ENCODE measurements at places on chromosomes 7 and 10.
A peak's percentile ranks its signal among the peaks of the same experiment; 100 is the strongest.

DNA sequence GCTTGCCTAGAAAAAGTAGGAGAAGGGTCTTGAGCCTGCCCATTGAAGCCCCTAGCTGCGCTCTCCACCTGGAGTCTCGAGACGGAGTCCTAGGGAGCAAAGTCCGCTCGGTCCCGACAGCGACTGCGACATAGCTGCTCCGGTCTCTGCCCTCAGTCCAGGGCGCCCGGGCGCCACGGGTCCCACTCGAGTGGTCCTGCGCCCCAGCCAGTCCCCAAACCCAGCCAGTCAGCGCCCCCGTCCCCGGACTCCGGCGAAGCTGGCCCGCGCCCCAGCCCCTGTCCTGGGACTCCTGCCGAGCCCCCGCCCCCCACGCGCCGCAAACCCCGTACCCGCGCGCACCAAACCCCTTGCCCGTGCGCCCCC, 490 bp downstream of the TNS3 start:
- peak; percentile 54 for DNase-seq
- H3K4me1 ChIP-seq: peaks cover 3% of the 10 kb centered on the region
- no peak overlapping the region for H3K27ac ChIP-seq
- no peaks in the 10 kb centered on the region for H3K36me3 ChIP-seq

- no peaks in the 10 kb centered on the region for H3K4me1 ChIP-seq
- no peaks in the 10 kb centered on the region for H3K36me3 ChIP-seq
- H3K27me3 ChIP-seq: no peaks in the 10 kb centered on the region
- no peak overlapping the region for H3K27ac ChIP-seq
Measured at GRCh38 chr10:72511459-72511858, 114.4 kb downstream of the MICU1 start.

- no peak overlapping the region for H3K27ac ChIP-seq
- no peaks in the 10 kb centered on the region for H3K4me1 ChIP-seq
- DNase-seq: no peak
- H3K4me3 ChIP-seq: no peak overlapping the region
- no peaks in the 10 kb centered on the region for H3K36me3 ChIP-seq
Measured at GRCh38 chr10:126373147-126373546, 15.1 kb downstream of the ADAM12 start.

- H3K36me3 ChIP-seq: no peaks in the 10 kb centered on the region
- peak; percentile 90 for DNase-seq
- no peak overlapping the region for H3K27ac ChIP-seq
- H3K4me1 ChIP-seq: no peaks in the 10 kb centered on the region
- H3K27me3 ChIP-seq: no peaks in the 10 kb centered on the region
- no peak overlapping the region for H3K4me3 ChIP-seq
Measured at GRCh38 chr10:88152728-88153133, 289.3 kb downstream of the PTEN start.

DNA sequence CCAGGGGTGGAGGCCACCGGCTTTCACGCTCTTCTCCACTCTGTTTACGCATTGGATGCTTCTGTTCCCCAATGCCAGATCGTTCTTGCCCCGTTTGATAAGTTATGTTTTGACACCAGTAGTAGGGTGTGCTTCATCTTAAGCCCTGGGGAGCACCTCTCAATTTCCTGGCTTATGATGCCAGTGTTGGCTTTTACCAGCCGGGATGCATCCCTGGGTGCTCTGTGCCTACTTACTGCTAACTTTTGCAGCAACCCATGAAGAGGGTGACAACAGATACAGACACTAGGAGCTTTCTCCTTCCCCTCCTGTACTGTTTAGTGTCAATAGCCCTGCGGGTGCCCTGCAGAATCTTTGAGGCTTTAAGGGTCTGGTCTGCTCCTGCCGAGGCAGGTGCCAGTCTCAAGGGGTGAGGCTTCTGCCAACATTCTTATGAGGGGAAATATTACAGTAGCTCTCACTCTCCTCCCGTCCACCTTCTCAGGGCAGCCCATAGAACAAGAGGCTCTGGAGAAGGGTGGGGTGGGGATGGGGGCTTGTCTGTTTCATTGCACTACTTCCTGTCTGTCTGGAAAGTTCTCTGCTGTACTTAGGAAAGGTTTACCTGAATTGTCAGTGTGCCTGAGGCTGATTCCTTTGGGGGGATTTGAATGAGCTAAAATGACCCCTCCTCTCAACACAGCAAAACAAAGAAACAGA, 23.3 kb downstream of the ADCY1 start:
- no peaks in the 10 kb centered on the region for H3K36me3 ChIP-seq
- no peaks in the 10 kb centered on the region for H3K4me1 ChIP-seq
- no peaks in the 10 kb centered on the region for H3K27me3 ChIP-seq

GRCh38 chr7:77479536-77480088, 57.5 kb upstream of the PTPN12 start:
- no peaks in the 10 kb centered on the region for H3K4me1 ChIP-seq
- H3K27me3 ChIP-seq: no peaks in the 10 kb centered on the region
- H3K27ac ChIP-seq: no peak overlapping the region
- H3K36me3 ChIP-seq: no peaks in the 10 kb centered on the region
- H3K4me3 ChIP-seq: no peak overlapping the region

DNA sequence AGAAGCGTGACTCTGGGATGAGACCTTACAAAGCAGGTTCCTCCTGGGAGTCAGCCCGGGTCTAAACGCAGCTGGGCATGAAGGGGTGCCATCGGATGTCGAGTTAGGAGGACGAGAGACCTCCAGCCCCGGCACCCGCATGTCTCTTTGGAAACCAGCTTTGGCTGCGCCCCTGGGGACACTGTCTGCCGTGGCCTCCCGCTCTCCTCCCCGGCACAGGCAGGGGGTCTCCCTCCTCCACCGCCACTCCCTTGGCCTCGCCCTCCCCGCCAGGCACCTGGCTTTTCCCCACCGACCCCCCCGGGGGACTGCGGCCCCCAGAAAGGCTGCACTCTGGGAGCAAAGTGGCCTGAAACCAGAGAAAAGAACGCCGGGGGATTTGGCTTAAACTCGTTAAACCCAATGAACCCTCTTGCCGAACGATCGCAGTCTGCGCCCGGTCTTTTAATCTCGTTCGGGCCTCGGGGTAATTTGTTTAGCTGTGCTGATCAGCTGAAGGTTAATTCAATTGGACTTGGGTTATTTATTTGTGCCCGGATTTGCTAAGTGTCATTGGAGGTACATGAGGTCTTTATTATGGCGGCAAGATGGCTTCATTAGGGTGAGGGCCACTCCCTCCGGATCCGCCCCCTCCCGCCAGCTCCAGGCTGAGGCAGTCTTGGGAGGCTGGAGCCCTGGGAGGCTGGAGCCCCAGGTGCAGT, 16.4 kb upstream of the PSMG3 start:
- no peaks in the 10 kb centered on the region for H3K4me1 ChIP-seq
- no peak overlapping the region for H3K4me3 ChIP-seq
- no peaks in the 10 kb centered on the region for H3K36me3 ChIP-seq
- no peak overlapping the region for H3K27ac ChIP-seq
- H3K27me3 ChIP-seq: no peaks in the 10 kb centered on the region

DNA sequence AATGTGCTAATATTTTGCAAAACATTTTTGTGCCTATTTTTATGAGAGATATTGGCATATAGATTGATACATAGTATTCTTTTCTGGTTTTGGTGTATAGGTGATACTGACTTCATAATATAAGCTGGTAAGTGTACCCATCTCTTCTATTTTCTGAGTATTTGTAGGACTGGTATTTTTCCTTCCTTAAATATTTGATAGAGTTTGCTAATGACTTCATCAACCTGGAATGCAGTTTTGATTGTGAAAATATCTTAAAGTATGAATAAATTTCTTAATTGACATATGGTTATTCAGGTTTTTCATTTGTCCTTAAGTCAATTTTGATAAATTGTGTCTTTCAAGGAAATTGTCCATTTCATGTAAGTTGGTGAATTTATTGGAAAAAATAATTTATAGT, 6.1 kb upstream of the SCRN1 start:
- H3K36me3 ChIP-seq: no peaks in the 10 kb centered on the region
- no peaks in the 10 kb centered on the region for H3K4me1 ChIP-seq
- no peak overlapping the region for H3K4me3 ChIP-seq
- no peak overlapping the region for H3K27ac ChIP-seq

- no peaks in the 10 kb centered on the region for H3K36me3 ChIP-seq
- peaks cover 6% of the 10 kb centered on the region for H3K4me1 ChIP-seq
- H3K4me3 ChIP-seq: peak overlapping the region; percentile 19
- no peaks in the 10 kb centered on the region for H3K27me3 ChIP-seq
Measured at GRCh38 chr10:21292763-21293517, 232.5 kb downstream of the SKIDA1 start.

DNA sequence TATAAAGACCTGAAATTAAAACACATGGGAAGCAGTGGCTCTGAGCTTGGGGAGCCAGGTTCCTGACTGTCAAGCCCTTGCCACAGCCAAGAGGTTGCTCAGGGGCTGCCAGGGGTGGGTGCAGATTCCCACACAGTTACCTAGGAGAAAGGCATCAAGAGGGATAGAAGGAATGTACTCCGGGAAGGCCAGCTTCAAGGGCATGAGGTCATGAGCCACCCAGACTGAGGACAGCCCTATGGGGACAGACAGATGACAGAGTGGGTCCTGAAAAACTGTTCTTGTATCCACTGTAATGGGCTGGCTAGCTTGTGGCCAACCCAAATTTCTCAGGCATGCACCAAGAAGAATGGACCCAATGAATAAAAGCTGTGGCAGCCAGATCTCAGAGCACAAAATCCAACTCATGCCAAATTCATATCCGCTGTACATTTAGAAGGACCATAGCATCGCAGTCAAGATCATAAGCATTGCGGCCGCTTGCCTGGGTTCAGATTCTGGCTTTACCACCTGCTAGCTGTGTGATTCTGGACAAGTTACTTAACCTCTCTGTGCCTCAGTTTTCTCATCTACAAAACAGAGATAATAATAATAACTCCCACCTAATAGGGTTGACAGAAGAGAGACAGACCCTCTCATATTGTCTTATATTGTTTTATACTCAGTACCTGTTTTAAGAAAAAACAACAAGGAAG, 44.9 kb upstream of the KCNMA1 start:
- DNase-seq: no peak
- H3K4me3 ChIP-seq: no peak overlapping the region
- no peaks in the 10 kb centered on the region for H3K4me1 ChIP-seq
- H3K27ac ChIP-seq: no peak overlapping the region
- H3K27me3 ChIP-seq: no peaks in the 10 kb centered on the region

DNA sequence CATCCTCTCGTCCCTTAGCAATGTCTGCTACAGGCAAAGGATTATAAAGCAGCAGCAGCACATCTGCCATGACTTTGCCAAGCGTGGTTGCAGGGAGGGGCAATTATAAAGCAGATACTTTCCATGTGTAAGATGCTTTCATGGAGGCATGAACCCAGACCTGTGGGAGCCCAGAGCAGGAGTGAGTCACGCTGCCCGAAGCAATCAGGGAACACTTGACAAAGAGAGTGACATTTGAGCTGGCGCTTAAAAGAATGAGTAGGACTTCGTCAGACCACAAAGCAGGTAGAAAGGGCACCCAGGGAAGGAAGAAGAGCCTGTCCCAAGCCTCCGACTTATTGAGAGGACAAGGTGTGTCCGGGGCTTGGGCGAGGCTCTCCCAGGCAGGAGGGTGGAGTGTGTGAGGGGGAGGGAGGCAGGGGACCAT, 147.2 kb downstream of the MYOF start:
- H3K4me3 ChIP-seq: no peak overlapping the region
- no peaks in the 10 kb centered on the region for H3K27me3 ChIP-seq
- no peaks in the 10 kb centered on the region for H3K36me3 ChIP-seq
- peak overlapping the region; percentile 77 for H3K27ac ChIP-seq
- peaks cover 17% of the 10 kb centered on the region for H3K4me1 ChIP-seq

DNA sequence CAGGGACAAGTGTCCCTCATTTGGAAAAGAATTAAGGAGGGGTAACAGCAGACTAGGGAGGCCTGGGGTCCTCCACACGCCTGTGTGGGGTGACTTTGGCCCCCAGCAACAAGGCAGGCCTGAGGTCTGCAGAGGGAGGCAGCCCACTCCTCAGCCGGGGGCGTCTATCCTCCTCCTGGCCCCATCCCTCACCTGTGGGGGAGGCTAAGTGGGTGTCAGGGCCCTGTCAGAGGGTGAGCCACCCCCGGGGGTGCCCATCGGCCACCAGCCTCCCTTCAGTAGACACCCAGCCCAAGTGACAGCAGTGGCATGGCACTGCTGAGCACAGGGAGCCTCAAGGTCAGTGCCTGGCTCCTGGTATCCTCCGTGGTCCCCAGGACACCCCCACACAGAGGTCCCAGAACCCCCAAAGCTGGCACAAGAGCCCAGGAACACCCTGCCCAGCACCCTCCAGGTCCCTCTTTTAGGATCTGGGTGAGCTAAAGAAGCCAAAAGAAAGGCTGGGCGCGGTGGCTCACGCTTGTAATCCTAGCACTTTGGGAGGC, 693 bp upstream of the FXYD4 start:
- H3K27me3 ChIP-seq: no peaks in the 10 kb centered on the region
- no peaks in the 10 kb centered on the region for H3K4me1 ChIP-seq
- no peak overlapping the region for H3K27ac ChIP-seq
- DNase-seq: no peak
- no peak overlapping the region for H3K4me3 ChIP-seq

- H3K36me3 ChIP-seq: no peaks in the 10 kb centered on the region
- no peak for DNase-seq
- no peaks in the 10 kb centered on the region for H3K4me1 ChIP-seq
- no peak overlapping the region for H3K27ac ChIP-seq
- no peaks in the 10 kb centered on the region for H3K27me3 ChIP-seq
Measured at GRCh38 chr7:139924461-139924860, 95.4 kb downstream of the TBXAS1 start.

- no peak overlapping the region for H3K27ac ChIP-seq
- no peaks in the 10 kb centered on the region for H3K4me1 ChIP-seq
- H3K4me3 ChIP-seq: no peak overlapping the region
- H3K27me3 ChIP-seq: no peaks in the 10 kb centered on the region
- DNase-seq: no peak
- H3K36me3 ChIP-seq: no peaks in the 10 kb centered on the region
Measured at GRCh38 chr10:33113466-33113865, 155.4 kb upstream of the ITGB1 start.

- peak overlapping the region; percentile 35 for H3K27ac ChIP-seq
- H3K4me1 ChIP-seq: peaks cover 3% of the 10 kb centered on the region
- no peaks in the 10 kb centered on the region for H3K27me3 ChIP-seq
- peak overlapping the region; percentile 86 for H3K4me3 ChIP-seq
Measured at GRCh38 chr7:75879771-75880184, 944 bp downstream of the RHBDD2 start.

GRCh38 chr10:47061776-47062175, 150.5 kb downstream of the PTPN20 start:
- no peaks in the 10 kb centered on the region for H3K36me3 ChIP-seq
- no peak overlapping the region for H3K4me3 ChIP-seq
- no peaks in the 10 kb centered on the region for H3K27me3 ChIP-seq
- no peak for DNase-seq
- H3K27ac ChIP-seq: no peak overlapping the region

DNA sequence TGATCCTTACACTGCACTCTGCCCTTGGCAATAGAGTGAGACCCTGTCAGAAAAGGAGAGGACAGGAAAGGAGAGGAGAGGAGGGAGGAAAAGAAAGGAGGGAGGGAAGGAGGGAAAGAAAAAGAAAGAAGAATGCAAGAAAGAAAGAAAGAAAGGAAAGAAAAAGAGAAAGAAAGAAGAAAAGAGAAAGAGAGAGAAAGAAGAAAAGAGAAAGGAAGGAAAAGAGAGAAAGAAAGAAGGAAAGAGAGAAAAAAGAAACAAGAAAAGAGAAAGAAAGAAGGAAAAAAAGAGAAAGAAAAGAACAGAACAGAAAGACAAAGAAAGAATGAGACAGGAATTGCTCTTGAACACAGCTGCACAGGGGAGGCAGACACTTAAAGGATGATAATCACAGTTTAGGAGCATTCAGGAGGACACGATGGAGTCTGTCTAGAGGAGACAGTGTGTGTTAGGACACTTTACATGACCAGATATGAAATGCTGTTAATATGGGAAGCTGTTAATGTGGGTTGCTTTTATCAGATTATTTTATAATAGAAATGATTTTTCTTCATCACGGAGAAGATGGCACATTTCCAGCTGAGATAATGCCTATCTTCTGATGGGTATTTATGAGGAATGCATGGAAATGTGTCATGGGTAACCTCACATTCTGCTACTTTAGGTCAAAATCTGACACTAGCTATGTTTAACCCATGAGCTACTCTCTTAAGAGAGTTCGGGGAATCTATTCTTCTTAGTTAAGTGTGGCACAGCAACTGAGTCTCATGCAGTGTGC, 160.5 kb downstream of the BAMBI start:
- no peak overlapping the region for H3K27ac ChIP-seq
- DNase-seq: no peak
- no peaks in the 10 kb centered on the region for H3K36me3 ChIP-seq
- no peak overlapping the region for H3K4me3 ChIP-seq

All from mesendoderm (in vitro differentiated cells).